Activated T-cell treated with anti-CD3 and anti-CD28 coated beads, Interleukin-2, amount 50 U/mL, for 48 hours (primary cell): ENCODE measurements at places on chromosomes 16 and 17.
A peak's percentile ranks its signal among the peaks of the same experiment; 100 is the strongest.

DNA sequence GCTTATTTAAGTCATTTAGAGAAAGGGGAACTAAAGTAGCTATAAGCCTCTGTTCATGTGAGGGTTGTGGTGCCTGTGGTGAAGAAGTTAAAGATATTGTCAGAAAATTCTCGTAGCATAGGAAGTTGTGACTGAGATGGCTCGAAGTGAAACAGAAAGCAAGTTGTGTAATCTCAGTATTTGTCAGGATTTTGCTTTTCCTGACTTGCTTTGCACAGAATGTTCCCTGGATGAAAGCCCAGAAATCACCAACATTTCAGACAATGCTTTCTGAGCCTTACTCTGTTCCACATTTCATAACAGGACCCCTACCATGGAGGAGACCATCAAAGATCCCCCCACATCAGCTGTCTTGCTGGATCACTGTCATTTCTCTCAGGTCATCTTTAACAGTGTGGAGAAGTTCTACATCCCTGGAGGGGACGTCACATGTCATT is 10.6 kb downstream of the CALCOCO2 start:
- DNase-seq, result no peak

- no peak for DNase-seq
Observed at GRCh38 chr17:75060434-75061054, 13.5 kb downstream of the KCTD2 start.

DNA sequence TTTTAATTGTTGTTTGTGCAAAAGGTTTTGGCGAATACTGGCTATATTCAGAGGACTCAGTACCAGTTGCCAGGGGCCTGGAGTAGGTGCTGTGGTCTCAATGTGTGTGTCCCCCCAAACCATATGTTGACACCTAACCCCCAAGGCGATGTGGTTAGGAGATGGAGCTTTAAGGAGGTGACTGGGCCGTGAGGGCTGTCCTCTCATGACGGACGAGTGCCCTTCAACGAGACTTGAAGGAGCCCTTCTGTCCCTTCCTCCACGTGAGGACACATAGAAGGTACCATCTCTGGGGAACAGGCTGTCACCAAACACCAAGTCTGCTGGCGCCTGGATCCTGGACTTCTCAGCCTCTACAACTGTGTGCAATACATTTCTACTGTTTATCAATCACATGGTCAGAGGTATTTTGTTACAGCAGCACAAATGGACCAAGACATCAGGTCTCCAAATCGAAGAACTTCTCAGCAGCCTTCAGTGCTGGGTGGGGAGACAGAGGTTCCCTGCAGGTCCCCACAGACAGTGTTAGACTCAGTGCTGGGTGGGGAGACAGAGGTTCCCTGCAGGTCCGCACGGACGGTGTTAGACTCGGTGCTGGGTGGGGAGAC is 24.8 kb upstream of the METRNL start:
- DNase-seq, result no peak

- no peak for DNase-seq
Observed at GRCh38 chr17:8076502-8077266, 10.8 kb downstream of the ALOX12B start.

DNA sequence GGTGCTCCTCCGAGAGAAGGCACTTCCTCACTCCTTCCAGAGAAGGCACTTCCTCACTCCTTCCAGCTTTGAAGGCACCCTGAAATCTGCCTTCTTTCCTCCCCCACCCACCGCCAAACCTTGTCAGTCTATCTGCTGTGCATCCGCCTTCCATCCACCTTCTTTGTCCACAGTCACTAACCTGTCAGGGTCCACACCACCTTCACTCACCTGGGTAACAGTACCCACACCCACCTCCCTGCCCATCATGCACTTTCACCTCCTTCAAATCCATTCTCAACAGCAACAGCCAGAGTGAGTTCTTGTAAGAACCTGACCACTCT is 5.2 kb downstream of the CCDC102A start:
- DNase-seq, result no peak

DNA sequence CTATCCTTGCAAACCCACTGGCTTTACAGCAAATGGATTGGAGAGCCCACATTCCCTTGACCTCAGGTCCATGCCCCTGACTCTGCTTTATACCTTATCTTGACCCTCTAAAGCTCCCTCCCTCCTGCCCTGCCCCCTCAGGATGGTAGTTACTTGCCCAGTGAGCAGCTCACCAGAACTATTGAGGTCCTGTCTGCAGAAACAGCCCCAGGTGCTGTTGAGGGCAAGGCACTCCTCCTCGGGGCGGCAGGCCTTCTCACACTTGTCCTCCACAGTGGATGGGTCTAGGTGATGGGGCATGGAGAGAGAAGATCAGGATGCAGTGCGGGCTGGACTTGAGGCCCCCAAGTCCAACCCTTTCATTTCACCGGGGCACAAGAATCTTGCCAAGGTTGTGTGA is 4.6 kb downstream of the GP2 start:
- DNase-seq, result no peak

- DNase-seq, result peak; percentile 65
Observed at GRCh38 chr16:68367030-68367429, 56.2 kb downstream of the PRMT7 start.

DNA sequence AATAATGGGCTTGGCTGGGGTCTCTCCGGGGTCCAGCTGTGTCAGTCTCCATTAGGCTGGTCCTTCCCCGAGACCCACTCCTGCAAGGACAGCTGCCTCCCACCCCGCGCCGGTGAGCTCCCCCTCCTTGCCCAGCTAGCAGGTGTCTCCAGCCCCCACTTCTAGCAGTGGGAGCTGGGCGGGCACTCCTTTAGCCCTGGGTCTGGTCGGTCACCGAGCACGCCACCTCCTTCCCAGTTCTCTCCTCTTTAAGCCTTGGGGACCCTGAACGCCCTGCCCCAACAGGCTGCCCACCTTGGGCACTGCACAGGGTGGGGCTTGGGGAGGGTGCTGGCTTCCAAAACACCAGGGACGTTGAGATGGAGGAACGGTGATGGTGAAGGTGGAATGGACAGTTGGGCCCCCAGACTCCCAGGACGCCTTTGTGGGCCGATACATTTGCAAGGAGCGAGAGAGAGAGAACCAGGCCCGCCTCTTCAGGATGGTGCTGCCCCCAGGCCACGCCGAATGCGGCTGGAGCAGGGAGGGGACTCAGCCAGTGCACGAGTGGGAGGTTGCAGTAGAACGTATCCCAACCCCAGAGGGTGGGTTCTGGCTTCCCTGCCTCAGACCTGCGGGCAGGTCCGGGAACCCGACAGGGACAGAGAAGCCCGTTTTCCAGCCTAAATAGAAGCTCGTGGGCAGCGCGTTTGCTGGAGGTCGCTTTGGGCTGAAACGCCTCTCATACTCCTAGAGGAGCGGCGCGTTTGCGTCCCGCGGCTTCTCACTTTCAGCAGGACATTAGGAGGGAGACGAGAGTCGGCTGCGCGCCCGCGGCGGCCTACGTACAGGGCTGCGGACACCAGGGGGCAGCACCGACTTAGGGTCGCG is 10.7 kb downstream of the TBX2 start:
- DNase-seq, result peak; percentile 83

DNA sequence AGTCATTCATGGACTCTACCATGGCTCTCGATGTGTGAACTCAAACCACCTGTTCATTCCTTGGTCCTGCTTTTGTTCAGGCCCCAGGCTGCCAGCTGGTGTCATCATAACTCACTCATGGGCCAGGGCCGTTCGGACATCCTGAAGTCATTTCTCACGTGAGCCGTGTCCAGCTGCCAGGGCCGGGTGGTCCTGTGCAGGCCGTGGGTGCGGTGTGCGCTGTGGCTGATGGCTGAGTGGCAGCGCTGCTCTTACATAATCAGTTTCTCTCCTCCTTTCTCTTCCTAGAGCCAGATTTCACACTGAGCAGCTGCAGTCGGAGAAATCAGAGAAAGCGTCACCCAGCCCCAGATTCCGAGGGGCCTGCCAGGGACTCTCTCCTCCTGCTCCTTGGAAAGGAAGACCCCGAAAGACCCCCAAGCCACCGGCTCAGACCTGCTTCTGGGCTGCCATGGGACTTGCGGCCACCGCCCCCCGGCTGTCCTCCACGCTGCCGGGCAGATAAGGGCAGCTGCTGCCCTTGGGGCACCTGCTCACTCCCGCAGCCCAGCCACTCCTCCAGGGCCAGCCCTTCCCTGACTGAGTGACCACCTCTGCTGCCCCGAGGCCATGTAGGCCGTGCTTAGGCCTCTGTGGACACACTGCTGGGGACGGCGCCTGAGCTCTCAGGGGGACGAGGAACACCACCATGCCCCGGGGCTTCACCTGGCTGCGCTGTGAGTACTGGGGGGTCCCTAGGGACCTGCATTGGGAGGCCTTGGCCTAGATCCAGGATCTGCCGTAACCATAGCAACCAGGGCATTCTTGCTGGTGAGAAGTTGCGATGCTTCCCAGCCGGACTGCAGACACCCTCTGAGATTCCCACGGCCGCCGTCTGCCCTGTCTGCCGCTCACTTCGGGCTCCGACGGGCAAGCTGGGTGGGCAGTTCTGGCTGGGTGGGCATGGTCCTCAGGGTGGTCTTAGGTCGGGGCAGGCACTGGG is at the start of gene IL34:
TSS of gene IL34 (plus strand) at position 300 of the 982 bp plus-strand sequence. CDS start at position 689, 389 bp downstream.
- DNase-seq, result no peak

DNA sequence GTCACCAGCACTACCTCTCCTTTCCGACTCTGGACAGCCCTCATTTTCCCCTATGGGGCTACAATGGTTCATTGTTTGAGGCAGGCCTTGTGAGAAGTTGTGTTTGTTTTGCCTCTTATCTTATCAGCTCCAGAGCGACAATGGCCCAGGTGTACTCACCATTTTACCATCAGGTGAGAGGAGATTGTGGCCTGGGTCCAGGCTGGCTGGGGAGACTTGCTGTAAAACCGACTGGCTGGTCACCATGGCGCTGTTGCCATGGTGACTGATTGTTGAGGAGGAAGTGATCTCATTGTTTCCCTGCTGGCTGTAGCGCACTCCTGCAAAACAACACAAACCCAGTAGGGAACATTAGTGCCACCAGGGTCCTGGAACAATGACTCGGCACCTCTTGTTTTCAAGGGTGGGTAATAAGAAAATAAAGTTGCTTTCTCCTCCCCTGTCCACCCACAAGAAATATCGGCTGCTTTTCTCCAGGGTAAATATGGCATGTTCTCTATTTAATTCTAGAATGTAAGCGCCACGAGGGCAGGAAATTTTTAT is 34.4 kb downstream of the HNF1B start:
- DNase-seq, result no peak

- no peak for DNase-seq
Observed at GRCh38 chr17:64091116-64091515, 38.8 kb downstream of the ERN1 start.

- no peak for DNase-seq
Observed at GRCh38 chr17:21201298-21201595, 12.7 kb downstream of the TMEM11 start.

GRCh38 chr16:62035115-62036092 is 834 bp downstream of the CDH8 start:
- no peak for DNase-seq

DNA sequence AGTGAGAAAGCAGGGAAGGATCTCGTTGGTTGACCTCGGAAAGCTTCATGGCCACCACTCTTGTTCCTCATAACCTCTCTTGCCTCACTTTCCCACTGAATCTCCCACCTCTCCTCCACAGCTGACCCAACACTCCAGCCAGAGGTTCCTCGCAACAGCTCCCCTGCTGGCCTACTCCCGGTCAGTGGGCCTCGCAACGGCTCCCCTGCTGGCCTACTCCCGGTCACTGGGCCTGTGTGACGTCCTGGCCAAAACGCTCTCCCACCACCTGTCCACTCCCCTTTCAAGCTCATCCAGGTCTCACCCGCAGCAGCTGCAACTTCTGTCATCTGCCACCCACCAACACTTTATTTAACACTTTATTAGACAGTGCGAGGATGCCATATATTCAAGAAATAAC is 149.1 kb downstream of the VPS53 start:
- DNase-seq, result no peak

DNA sequence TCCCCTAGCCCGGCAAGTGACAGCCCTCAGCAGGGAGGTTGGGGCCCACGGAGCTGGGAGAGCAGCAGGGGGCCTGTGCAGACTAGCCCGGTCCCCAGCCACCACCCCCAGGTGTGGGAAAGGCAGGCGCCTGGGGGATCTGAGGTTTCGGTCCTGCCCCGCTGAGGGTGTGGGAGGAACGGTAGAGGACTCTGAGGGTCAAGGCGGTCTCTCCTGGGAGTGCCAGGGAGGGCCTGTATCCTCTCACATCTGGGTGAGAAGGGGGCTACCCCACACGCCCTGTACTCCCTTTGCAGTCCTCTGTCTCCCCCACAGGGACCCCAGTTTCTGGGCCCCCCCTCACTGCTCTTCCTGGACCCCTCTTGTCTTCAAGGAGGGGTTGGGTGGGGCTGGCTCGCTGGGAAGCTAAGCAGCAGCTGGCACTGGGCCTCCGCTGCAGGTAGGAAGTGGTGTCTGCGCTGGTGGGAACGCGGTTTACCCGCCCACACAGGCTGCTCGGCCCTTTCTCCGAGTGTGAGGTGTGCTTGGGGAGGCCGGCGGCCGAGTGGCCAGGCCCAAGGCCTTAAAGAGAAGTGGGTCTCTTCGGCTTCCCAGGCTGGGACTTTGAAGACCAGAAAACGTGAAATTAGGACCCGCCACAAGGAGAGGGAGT is 15.4 kb downstream of the CD7 start:
- peak; percentile 87 for DNase-seq

GRCh38 chr17:29451121-29451742 is 61.1 kb downstream of the TAOK1 start:
- DNase-seq, result no peak

DNA sequence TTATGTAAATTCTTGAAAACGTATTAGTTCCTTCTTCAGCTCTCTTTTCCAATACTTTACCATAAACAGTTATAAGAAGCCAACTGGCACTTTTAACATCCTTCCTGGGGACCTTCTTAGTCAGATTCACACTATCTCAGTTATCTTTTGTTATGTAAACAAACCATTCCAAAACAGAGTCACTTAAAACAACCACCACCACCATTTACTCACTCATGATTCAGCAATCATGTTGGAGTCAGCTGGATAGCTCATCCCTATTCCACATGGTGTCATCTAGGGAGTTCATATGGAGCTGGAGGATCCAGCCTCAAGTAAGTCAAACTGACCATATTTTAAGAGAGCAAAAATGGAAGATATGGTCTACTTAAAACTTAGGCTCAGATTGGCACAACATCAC is 240.3 kb upstream of the IRX3 start:
- DNase-seq, result no peak

- peak; percentile 87 for DNase-seq
Observed at GRCh38 chr16:25031441-25032307, 16.5 kb upstream of the ARHGAP17 start.

- DNase-seq, result no peak
Observed at GRCh38 chr17:72616447-72616846, 476.0 kb downstream of the SLC39A11 start.

- no peak for DNase-seq
Observed at GRCh38 chr16:12405089-12405488, 398.6 kb downstream of the CPPED1 start.

DNA sequence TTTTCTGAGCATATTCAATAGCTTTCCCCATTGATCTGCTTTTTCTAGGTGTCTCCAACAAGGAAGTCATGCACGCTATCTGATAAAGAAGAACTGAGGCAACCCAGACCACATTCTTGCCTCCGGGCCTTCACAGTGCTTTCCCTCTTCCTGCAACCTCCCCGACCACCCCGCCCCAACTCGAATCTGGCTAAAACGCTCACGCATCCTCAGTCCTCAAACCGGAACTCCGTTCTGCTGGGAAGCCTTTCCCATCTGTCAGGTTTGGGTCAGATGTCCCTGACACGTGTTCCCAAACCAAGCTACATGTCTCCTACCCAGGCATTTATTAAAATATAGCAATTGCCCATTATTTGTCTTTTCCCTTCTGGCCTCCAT is 112.7 kb downstream of the VPS53 start:
- DNase-seq, result no peak
